Activated T-cell treated with anti-CD3 and anti-CD28 coated beads, Interleukin-2, amount 50 U/mL, for 1 hour (primary cell): ENCODE measurements at places on chromosomes 2 and 18.

DNA sequence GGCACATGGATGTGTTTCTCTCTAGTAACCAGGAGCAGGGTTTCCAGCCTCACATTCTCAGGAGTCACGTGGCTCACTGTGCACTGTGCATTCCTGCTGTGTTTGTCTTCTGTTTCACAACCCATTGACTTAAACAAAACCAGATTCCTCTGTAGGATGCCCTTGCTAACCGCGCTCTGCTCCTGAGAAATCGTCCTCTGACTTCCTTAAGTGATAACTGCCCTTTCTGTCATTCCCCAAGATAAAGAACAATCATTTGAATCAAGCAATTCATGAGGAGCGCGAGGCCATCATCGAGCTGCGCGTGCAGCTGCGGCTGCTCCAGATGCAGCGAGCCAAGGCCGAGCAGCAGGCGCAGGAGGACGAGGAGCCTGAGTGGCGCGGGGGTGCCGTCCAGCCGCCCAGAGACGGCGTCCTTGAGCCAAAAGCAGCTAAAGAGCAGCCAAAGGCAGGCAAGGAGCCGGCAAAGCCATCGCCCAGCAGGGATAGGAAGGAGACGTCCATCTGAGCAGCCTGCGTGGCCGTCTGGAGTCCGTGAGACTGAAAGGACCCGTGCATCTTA is 60.2 kb downstream of the RALBP1 start:
- no peak for DNase-seq

DNA sequence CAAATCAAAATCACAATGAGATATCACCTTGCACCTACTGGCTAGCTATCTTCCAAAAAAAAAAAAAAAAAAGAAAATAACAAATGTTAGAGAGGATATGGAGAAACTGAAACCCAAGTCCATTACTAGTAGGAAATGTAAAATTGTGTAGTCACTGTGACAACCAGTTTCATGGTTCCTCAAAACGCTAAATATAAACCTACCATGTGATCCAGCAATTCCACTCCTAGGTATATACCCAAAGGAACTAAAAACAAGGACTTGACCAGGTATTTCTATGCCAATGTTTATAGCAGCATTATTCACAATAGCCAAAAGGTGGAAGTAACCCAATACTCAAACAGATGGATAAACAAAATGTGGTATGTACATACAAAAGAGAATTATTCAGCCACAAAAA is 11.7 kb upstream of the SCRN3 start:
- DNase-seq: no peak

DNA sequence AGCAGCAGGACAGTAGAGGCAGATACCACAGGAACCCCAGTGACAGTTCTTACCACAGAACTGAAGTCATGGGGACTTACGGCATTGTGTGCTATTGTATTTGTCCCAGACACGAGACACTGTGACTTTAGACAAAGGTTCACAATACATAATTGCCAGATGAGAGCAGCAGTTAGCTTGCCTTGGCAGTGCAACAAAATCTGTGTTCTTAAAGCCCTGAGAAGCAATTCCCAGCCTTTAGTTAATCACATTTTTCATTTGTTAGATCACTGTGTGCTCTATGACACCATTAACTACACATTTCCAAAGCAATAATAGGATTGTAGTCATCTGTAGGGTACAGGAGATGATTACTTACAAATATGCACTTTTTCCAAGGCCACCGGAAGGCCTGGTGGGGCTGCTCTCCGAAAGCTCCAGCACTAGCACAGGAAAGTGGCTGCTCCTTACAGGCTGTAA is 97.5 kb upstream of the LDLRAD4 start:
- no peak for DNase-seq

DNA sequence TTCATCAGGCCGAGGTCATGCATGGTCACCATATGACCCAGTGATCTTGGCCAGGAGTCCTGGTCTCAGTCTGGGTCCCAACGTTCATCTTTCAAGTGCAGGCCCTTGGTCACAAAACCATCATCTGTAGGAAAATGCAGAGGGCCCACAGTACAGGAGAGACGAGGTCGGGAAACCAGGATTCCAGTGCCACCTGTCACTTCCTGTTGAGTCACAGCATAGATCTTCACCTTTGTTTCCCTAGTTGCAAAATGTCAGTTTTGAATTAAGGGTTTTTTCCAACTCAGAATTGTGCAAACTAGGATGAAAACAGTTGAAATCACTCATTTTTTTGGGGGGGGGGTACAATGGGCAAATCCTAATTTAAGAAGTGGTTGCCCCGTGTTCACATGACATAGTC is 162.2 kb downstream of the INSIG2 start:
- no peak for DNase-seq

DNA sequence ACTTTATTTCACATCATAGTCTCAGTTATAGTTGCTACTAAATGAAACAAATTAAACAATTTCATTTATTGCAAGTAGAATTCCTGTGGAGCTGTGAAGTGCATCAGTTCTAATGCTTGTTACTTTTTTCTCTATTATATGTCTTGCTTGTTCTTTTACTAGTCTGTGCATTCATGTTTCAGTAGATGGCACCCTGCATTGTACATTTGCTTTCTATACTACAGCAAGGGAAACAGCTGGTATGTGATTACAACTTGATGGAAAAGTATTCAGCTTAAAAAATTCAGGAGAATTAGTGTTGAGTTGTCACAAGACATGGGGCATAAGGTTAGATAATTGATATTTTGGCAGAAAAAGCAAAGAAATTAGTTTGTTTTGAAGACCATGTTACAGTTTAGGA is 72.3 kb downstream of the TANK start:
- no peak for DNase-seq
